NCI-H187 (cell line): ENCODE measurements at places on chromosomes 2 and 18.

DNA sequence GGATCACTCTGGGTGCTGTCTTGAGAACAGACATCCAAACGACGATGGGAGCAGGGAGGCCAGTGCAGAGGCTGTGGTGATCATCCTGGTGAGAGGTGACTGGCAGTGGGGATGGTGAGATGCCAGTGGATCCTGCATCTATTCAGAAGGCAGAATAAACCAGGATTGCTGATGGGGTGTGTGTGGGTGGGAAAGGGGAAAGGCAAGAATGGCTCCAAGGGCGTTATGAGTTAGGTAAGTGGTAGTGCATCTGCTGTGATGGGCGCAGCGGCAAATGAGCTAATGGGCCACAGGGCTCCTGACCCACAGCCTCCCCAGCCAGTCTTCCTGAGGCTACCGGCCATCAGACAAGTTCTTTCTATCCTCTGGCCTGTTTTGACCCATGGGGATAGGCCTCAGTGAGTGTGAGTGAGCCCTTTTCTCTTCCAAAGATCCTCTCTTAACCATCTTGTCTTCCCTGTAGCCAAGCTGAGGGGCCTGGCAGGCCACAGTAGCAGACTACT lies 29.6 kb downstream of the SERTAD2 start:
- DNase-seq = no peak

DNA sequence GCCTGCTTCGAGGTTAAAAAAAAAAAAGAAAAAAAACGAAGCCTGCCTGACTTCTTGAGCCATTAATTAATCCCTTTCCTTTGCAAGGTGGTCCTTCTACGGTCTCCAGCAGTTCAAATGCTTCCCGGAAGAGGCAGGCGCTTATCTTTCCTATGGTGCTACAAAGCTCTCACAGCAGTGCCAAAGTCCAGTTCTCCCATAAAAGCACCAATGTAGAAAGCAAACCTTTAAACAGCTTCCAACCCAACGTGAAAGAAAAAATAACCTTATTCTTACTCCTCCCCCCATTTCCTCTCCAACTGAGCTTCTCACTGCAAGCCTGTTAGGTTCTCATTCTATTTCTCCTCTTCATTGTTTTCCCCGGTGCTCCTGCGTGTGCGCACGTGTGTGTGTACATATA lies 317.4 kb upstream of the SOX11 start:
- no peak for DNase-seq

GRCh38 chr2:40415391-40415790 lies 36.5 kb downstream of the SLC8A1 start:
- DNase-seq = no peak

- no peak for DNase-seq
Observed at GRCh38 chr2:152573168-152573567, 144.1 kb downstream of the PRPF40A start.

DNA sequence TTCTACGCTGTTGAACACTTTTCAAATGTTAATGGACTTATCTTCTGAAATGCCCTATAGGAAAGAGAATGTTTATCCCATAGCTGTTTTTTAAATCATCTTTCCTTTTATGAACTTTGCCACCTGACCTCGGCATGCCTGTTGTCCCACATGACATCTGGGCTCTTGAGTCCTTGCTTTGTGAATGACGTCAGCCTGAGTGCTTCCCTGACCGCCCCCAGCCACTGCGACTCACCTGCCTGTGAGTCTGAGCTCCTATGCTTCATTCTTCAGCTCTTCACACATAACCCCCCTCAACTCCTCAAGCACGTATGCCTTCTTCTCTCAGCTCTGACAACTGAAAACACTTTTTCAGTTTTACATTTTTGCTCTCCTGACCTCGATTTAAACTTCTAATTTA lies 166.8 kb downstream of the DCDC2C start:
- no peak for DNase-seq

GRCh38 chr2:72012886-72013574 lies 134.6 kb downstream of the CYP26B1 start:
- DNase-seq = no peak
